ENCODE measurements at places on chromosomes 2 and 18.

DNA sequence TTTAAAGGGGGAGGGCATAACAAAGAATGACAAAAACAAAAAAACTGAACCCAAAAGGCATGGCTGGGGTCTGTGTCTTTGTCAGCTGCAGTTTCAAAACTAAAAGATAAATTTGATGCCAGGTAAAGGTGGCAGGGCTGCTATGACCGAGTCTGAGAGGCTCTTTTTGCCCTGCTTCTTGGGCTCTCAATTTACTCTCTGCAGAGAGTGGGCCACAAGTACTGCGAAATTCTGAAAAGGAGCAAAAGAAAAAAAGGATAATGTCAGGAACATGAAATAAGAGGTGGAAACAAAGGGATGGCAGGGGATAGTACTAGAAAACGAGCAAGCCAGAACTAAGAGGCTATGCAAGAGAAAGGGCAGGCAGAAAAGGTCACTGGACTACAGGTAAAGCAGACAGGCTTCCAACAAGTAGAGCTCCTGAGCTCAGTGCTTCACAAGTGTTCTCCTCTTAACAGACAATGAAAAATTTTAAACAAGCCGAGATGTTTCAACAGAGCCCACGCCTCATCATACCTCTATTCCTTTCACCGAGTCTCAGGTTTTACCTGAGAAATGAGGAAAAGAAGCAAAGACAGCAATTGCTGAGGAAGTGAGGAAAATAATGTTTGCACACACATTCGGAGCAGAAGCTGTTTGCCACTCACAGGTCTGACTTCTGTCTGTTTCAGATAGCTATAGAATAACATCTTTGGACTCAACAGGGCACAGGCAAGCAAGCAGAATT lies 7.3 kb downstream of the IRS1 start:
- no peak for DNase-seq

DNA sequence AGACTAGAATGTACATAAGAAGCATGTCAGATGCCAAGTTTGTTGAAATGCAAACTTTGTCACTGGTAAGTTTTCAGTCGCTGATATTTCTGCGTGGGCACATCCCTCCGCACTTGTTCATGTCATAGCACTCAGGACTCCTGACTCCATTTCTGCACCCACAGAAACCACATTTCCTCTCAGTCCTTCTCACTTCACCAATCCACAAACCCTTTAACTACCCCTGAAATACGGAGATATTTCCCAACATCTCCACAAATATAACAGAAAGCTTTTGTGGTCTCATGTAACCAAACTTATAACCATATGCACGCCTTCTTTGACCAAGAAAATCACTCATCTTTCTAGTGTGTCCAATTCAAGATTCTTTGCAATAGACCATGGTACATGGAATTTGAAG lies 276.9 kb upstream of the ERBB4 start:
- DNase-seq: no peak

- DNase-seq: no peak
Observed at GRCh38 chr2:10331027-10331701, 28.5 kb downstream of the HPCAL1 start.

GRCh38 chr2:240506406-240507059 lies 51.3 kb downstream of the ANKMY1 start:
- DNase-seq: no peak

GRCh38 chr2:159156834-159157233 lies 129.7 kb downstream of the WDSUB1 start:
- no peak for DNase-seq

Data from stimulated activated CD8-positive, alpha-beta memory T cell treated with anti-CD3 and anti-CD28 coated beads, Interleukin-4, amount 100 ng/mL, for 1 hour (primary cell).